ENCODE measurements at places on chromosomes 6 and 20. TPM values are rescaled to one million over a fixed set of nuclear protein-coding genes. Genes with fewer than 3 reads are reported as not detected.

- no peak overlapping the region for H3K27ac ChIP-seq
- H3K4me3 ChIP-seq, result no peak overlapping the region
- no peaks in the 10 kb centered on the region for H3K4me1 ChIP-seq
- no peaks in the 10 kb centered on the region for H3K36me3 ChIP-seq
Observed at GRCh38 chr6:85911067-85911466, 268.4 kb upstream of the SYNCRIP start.

DNA sequence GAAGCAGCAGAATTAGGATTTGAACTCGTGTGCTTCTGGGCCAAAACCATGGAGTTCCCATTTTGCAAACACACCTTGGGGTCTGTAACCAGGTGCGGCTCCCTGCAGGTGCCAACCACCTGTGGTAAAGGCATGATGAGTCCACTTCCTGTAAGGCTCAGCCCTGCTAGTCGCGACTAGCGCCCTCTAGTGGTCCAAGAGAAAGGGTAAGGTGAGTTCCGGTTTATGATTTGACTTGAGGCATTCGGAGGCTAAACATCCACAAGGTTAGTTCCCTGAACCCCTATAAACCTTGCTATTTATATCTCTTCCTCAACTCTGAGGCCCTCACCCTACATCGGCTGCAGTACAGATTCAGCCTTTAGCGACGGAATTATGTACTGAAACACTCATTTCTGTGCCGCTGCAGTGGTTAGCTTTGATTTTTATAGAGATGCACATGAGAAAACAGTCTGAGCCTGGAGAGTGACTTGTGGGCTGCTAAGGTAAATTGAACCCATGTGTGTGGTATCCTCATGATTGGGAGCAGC lies 173.4 kb downstream of the PLCB1 start:
- no peaks in the 10 kb centered on the region for H3K36me3 ChIP-seq
- no peak overlapping the region for H3K27ac ChIP-seq

Gene HLA-DOA
- total RNA-seq, result 1.8 TPM

DNA sequence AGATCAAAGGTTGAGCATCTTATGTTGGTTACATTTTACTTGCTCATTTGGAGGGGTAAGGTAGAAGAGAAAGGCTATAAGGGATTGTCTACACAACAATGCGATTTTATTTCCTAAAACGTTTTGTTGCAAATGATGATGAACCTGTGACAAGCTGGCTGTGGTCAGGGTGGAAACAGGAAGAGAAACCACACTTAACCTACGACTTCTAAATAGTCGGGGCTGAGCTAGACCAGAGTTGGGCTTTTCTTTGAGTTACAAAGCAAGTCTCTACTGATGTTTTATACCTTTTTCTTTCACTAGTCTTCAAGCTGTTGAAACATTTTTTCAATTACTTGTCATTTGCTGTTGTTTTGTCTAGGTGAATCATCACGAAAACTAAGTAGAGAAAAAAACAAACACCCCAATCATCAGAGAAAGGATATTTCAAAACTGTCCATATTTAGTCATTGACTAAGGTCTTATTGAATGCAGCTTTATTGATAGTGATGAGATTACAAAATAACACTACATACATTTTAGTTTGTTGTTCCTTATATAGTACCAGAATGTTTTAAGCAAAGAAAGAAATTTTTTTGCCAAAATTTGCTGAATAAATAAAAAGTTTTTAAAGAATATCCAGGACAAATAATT lies 18.0 kb downstream of the KLHL31 start:
- H3K27me3 ChIP-seq, result peaks cover 10% of the 10 kb centered on the region
- peaks cover 9% of the 10 kb centered on the region for H3K36me3 ChIP-seq
- DNase-seq, result no peak
- no peak overlapping the region for H3K27ac ChIP-seq
- H3K4me3 ChIP-seq, result no peak overlapping the region

DNA sequence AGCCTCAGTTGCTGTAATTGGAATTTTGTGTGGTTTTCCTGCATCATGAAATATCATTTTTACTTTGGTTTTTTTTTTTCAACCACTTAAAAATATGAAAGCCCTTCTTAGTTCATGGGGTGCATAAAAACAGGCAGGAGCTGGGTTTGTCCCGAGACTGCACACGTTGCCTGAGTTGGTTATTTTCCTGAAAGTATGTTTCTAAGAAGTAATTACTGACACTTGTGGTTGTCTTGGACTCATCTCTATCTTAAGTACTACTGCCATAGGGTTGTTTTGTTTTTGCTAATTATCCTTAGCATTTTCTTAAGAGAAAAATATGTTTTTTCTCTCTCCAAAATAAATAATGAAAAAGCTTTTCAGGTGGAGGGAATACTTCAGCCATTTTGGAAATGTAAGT lies 40.1 kb downstream of the FAM120B start:
- no peak overlapping the region for H3K4me3 ChIP-seq
- H3K36me3 ChIP-seq, result peaks cover 79% of the 10 kb centered on the region
- DNase-seq, result no peak
- H3K27me3 ChIP-seq, result no peaks in the 10 kb centered on the region
- H3K4me1 ChIP-seq, result peaks cover 8% of the 10 kb centered on the region
- H3K27ac ChIP-seq, result no peak overlapping the region
